ENCODE measurements at places on chromosomes 11 and 22.

DNA sequence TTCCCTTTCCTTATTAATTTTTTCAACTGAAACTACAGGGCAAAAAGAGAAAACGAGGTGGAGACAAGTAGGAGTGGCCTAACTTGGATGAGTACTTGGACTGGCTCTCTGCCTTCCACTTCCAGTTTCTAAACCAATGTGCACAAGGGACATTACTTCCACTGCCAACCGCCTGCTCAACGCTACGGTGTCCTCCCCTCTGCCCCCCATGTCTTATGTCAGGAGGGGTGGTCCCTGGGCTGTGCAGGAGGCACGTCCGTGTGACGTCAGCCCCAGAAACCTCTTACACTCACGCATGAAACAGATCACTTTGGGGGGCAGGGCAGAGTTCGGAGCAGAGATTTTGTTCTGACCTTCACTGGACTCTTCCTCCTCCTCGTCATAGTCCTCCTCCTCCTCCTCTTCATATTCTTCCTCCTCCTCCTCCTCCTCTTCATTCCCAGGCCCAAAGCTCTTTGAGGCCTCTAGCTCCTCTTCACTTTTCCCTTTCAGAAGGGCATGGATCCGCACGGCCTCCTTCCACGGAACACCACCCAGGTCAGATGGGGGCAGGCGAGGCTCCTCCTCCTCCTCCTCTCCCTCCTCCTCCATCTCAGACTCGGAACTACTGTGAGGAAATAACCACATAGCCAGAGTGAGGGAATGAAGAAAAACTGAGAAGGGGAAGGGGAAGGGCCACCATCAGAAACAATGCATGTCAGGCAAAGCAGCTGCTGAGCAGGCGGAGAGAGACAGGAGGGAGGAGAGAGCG is 57.4 kb upstream of the BID start:
- DNase-seq = peak; percentile 24

GRCh38 chr11:32032478-32032877 is 58.4 kb upstream of the RCN1 start:
- no peak for DNase-seq

DNA sequence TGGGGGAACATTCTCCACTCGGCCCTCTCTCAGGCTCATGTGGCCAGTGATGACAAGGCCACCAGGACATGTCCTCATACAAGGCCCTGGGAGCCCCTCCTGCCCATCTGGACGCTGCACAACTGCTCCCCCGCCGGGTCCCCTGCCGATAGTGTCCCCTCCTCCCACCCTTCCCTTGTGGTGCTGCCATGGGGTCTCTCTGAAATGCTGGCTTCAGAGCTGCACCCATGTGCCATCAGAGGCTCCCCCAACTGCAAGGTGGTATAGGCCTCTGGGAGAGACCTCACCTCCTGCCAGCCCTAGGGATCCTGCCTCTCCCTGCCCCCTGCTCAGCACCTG is 113.0 kb downstream of the KCNQ1OT1 start:
- peak; percentile 5 for DNase-seq

DNA sequence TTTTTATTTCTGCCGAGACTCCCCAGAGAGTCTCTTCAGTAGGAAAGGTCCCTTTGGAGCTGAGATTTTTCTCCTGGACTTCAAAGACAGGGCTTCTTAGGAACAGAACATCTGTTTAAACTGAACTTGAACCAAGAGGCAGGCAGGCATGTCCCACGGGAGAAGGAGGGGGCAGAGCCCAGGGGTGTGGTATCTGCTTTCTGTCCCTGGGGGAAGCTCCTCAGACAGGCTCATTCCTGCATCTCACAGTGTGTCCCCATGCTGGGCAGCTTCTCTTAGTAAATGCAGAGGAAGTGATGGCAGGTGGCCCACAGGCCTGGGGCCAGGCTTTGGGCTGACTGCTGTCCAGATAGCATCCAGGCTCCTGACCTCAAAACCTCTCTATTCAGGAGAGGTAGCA is 47.3 kb downstream of the TSPAN18 start:
- DNase-seq = peak; percentile 60

DNA sequence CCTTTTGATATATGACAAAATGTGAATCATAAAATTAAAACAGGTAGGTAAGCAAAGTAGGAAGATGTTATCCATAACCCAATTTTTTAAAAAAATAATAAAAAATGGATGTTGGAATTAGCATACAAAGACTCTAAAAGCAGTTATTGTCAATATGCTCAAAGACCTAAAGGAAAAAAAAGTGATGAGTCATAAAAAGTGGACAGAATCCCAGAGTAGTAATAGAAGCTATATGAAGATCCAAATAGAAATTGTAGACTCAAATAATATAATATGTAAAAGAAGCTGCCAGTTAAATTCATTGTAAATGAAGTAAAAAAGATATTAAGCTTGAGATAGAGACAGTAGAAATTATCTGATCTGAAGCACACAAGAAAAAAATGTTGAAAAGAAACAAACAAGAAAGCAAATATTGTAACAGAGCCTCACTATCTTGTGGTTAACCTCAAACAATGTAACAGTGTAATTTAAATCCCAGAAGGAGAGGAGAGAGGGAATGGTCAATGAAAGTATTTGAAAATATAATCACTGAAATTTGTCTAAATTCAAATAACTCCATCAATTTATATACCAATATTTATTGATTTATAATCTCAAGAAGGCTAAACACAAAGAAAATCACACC is 773.4 kb upstream of the RAG2 start:
- DNase-seq = no peak

- DNase-seq = peak; percentile 70
These were observed 1.8 kb downstream of the KCNK7 start for GRCh38 chr11:65593518-65594414.

DNA sequence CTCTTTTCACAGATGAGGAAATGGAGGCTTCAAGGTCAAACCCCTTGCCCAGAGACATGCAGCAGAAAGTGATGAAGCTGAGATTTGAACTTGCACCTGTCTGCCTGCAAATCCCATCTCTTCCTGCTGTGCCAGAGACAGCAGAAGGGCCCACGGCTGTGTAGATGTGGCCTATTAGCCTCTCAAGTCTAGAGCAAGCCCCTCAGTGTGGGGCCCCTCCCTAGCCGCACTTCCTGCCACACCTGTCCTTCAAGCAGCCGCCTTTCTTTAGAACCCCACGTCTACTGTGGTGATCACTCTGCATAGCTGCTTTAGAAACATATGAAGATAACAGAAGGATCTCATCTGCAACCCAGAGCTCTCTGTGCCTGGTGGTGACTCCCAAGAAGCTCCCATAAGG is 41.2 kb upstream of the JAM3 start:
- no peak for DNase-seq

GRCh38 chr11:57662893-57663292 is 5.0 kb upstream of the ZDHHC5 start:
- DNase-seq = no peak

DNA sequence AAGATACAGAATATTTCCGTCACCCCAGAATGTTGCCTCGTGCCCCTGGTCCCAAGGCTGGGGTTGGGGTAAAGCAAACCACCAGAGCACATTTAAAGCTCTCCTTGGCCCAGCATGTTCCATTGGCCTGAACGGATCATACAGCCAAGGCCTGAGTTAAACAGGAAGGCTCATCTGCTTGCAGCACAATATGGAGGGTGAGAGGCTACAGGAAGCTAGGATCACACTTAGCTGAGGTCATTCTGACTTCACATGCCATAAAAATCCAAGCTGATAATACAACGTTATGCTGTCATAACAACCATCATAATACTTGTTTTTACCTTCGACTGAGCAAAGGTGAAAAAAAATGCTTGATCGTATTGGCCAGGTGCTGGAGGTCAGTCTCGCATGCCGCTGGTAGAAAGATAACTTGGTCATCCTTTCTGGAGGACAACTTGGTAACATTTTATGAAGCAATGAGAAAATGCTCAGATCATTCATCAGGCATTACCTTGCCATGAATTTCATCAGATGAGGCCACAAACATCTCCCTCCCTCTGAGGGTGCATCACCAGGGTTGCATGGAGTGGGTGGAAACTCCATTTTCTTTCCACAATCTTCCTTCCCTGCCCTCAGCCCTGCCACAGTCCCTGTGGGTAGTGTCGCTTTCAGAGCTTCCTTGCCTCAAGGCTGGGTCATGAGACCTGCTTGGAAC is 31.9 kb upstream of the RTL6 start:
- DNase-seq = no peak

- DNase-seq = no peak
These were observed 53.8 kb downstream of the SWAP70 start for GRCh38 chr11:9717719-9718118.

- no peak for DNase-seq
These were observed 74.5 kb downstream of the MICAL3 start for GRCh38 chr22:17949642-17950473.

- no peak for DNase-seq
These were observed 3.9 kb downstream of the GALR3 start for GRCh38 chr22:37827056-37827455.

GRCh38 chr11:1326435-1327063 is 17.1 kb upstream of the TOLLIP start:
- DNase-seq = peak; percentile 42

Measured in GM03348 (cell line).